ENCODE measurements at places on chromosomes 12 and 14.
A peak's percentile ranks its signal among the peaks of the same experiment; 100 is the strongest.

DNA sequence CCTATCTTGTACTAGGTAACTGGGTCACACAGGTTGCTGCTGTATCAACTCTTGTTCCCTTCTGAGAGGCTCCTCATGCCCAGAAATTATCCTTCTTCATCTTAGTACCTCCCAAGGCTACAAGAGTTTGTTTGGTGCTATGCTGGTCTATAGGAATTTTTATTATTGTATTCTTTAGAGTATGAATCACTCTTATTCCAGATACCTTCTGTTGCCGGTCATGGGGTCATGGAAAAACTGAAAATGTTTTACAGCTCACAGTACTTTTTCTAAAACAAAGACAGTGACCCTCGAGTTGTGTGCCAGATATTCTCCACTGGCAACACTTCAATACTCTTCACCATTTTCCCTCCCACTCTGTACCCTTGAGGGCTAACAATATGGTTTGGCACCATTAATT, 1598.0 kb upstream of the TMEM132C start:
- no peak for DNase-seq

DNA sequence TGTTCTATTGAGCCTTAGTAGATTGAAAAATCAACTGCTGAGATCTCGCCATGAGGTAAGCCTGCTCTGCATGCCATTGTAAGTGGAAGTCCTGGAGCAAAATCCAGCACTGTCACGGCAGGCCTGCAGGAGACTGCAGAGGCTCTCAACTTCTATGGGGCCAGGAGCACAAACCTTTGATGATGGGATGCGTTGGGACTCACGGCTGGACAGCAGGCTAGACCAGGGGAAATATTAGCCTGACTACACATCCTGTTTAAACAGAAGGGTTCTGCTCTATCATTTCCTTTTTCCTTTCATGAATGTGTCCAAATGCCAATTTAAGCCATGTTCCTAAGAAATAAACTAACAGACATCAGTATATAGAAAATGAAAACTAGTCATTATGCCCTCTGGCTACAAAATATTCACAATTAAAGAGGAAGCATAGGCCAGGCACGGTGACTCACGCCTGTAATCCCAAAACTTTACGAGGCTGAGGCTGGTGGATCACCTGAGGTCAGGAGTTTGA, 33.9 kb upstream of the RASSF8 start:
- no peak for DNase-seq

GRCh38 chr12:122860040-122860853, 25.0 kb downstream of the HIP1R start:
- DNase-seq: peak; percentile 86

- no peak for DNase-seq
Measured at GRCh38 chr12:11780521-11781101, 131.1 kb downstream of the ETV6 start.

DNA sequence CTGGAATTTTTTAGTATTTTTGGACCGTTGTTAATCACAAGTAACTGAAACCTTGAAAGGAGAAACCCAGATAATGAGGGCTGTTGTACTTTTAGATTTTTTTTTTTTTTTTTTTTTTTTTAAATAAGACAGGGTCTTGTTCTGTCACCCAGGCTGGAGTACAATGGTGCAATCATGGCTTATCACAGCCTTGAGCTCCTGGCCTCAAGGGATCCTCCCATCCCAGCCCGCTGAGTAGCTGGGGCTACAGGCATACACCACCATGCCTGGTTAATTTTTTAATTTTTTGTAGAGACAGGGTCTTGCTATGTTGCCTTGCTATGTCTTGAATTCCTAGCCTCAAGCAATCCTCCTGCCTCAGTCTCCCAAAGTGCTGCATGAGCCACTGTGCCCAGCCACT, 211.6 kb downstream of the SYNE2 start:
- DNase-seq: no peak

DNA sequence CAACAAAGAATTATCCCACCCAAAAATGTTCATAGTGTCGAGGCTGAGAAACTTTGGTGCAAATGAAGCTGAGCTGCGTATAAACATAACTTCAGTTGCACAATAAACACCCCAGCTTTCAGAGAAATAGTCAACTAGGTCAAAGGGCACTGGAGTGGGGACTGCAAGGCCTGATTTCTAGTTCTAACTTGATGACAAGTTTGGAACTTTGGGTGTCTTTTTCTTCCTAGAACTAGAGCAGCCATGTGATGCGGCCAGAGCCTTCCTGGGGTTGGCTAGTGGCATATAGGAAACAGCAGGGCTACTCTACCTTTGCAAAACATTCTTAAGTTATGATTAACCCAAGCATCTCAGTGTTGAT, 298.4 kb upstream of the AMIGO2 start:
- no peak for DNase-seq

- DNase-seq: no peak
Measured at GRCh38 chr12:117484901-117485300, 123.5 kb upstream of the NOS1 start.

DNA sequence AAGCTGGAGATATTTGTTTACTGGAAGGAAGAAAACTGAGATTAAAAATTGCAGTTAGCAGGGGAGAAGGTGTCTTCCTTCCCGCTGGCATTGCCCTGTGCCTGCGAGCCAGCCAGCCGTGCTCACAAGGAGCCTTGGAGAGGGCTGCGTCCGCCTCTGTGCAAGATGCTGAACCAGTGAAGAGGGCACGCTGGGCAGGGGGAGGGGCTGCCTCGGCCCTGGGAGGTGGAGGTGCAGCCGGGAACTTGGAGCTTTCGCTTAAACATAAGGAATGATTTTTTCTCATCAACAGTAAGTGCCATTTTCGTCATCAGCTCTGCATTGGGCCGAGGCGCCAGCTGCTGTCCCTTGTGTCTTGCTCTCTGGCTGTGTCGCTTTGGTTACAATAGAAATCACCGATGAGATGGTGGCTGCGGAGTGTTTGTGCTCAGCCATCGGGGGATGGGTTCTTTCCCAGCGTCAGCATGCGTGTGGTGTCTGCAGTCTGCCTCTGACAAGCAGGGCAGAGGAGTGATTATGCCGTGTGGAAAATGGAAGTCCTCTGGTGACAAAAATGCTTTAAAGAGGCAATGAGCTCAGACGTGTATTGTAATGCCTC, 97.3 kb downstream of the ESR2 start:
- DNase-seq: peak; percentile 80

DNA sequence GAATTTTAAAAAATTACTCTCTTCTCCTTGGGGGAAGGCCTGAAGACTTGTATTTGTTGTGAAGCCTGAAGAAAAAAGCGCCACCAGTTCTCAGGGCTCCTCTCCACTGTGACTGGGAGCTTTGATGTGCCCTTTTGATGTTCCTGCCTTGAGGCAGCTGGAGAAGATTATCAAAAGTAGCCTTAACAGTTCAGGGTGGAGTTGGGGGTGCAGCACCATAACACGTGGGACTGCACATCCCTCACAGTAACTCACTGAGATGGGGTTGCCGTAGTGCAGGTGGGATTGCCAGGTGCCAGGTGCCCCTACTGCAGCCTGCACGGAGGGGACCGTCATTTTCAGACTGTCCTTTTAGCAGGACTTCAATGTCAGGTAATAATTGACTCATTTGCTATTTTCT, 474.1 kb downstream of the ETNK1 start:
- DNase-seq: no peak

DNA sequence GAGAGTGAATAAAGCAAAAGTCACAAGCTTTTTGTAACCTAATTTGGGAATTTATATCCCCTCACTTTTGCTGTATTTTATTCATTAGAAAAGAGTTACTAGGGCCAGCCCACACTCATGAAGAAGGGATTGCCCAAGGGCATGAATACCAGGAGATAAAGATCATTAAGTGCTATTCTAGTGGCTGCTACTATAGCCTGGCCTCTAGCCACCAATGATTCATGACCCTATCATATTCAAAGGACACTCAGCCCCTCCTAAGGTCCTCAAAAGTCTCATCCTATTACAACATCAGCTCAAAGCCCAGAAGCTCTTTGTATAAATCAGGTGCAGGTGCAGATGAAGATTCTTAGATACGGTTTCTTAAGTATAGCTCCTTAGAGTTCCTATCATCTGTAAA, 518.1 kb downstream of the TRHDE start:
- no peak for DNase-seq

DNA sequence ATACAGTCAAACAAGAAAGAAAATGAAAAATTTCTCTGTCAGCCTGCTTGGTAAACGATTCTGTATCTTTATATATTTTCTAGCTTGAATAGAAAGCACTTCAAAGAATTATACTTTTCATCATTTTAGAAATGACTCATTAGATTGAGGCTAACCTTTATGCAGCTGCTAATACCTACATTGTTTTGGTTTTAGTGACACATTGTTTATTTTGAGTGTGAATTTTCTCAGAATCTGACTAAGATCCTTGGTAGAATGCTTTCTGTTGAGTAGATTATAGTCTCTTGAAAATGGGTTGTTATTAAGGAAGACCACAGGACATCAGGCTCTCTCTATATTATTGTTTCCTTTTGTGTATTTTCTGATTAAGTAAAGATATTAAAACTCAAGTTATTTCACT, at the start of gene PMCH:
Gene PMCH, minus strand, starts transcription at position 45 of the 400 bp plus-strand sequence. CDS start 63 bp downstream, outside the sequence.
- no peak for DNase-seq

DNA sequence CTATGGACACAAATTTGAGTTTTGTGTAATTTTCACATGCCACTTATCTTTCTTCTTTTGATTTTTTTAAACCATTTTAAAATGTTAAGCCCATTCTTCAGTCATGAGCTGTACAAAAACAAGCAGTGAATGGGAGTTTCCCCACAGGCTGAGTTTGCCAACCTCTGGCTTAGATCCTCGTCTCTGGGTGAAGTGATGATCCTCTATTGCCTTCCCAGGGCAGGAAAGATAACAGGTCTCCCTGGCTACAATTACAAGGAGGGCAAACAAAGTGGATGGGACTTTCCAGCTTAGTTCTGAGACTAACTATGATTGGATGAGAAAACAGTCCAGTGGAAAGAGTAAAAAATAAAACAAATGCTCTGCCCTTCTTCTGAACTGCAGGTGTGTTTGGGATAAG, 203.7 kb downstream of the SPTSSA start:
- DNase-seq: no peak

GRCh38 chr14:74515891-74516412, 22.4 kb downstream of the ISCA2 start:
- peak; percentile 71 for DNase-seq

GRCh38 chr12:79681008-79681590, 9.7 kb downstream of the PAWR start:
- no peak for DNase-seq

- DNase-seq: no peak
Measured at GRCh38 chr14:37054144-37054543, 118.3 kb downstream of the SLC25A21 start.

DNA sequence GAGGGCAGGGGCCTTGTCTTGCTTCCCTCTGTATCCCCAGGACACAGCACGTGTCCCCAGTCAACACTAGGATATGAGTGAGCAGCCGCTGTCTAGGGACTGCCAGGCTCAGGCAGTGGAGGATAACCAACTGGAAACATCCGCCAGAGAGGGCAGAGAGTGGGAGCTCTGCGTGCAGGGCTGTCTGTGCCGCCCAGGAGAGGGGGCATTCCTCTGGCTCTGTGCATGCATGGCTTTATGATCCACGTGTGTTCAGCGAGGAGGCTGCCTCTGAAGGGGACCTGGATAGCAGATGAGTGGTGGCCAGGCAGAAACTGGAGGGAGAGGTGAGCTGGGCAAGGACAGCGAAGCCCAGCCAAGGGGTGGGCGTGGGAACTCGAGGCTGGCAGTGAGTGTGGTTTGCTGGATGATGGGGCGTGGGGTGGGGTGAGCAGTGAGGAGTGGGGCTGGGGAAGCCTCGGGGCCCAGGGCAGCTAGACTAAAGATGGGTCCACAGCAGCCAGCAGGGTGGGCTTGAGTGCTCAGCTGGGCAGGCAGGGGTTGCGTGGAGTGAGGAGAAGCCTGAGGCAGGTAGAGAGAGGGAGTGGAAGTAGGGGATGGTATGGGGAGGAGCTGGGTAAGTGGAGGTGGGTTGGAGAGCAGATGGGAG, 72.9 kb downstream of the PRIMA1 start:
- DNase-seq: no peak

- DNase-seq: no peak
Measured at GRCh38 chr14:92637228-92637627, 111.2 kb downstream of the LGMN start.

GRCh38 chr14:70392676-70393075, 24.2 kb downstream of the SYNJ2BP start:
- DNase-seq: no peak

DNA sequence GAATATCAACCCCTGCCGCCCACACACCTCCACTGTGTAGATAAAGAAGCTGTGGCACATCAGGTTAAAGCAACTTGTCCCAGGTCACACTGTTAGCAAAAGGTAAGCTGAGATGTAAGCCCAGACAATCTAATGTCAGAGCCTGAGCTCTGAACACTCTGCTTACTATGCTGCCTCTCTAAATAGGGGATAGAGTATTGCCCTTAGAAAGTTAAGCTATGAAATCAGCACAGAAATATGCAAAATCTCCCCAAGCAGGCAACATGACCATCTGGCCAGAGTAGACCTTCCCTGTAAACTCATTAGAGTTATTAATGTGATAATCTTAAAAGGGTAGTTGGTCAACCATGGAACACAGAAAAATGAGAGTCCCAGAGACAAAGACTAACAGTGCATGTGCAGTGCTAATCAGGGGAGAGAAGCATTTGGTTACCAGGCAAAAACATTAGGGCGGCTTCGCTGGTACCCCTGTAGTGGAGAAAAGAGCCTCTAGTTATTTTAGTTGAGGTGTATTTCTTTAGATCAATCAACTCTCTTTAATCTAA, 171.0 kb downstream of the BTG1 start:
- no peak for DNase-seq

GRCh38 chr14:53020193-53020932, 69.5 kb upstream of the FERMT2 start:
- DNase-seq: no peak

- peak; percentile 95 for DNase-seq
Measured at GRCh38 chr12:93441617-93442410, at the start of gene UBE2N. Gene UBE2N (minus strand): TSS chr12:93441947. CDS start chr12:93441884, 63 bp downstream.

- no peak for DNase-seq
Measured at GRCh38 chr12:46461907-46462640, 89.5 kb upstream of the SLC38A2 start.

- no peak for DNase-seq
Measured at GRCh38 chr14:106530423-106531107, 1004.2 kb downstream of the TMEM121 start.

- no peak for DNase-seq
Measured at GRCh38 chr12:64320611-64321010, 69.9 kb downstream of the C12orf56 start.
